Stimulated activated CD4-positive, alpha-beta T cell treated with anti-CD3 and anti-CD28 coated beads, Interleukin-4, amount 100 ng/mL, for 1 hour (primary cell): ENCODE measurements at places on chromosomes 5 and 9.

DNA sequence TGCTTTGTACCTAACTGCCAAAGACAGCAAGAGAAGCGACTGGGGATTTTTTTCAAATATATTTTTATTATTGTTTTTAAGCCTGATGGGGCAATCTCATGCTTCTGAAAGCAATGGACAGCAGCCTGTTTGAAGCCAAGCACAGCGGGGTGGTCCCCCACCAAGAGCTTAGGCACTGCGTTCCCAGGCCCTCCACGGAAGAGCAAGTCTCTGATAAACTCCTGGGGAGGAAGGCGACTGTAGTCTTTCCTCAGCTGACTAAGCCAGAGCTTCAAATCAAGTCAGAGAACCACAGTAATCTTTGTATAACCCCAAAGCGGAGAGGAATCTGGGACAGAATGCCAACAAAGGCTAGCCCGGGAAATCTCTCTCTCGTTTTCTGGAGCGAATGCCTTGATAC is 54.4 kb downstream of the ARSB start:
- DNase-seq = no peak

GRCh38 chr9:37747271-37747753 is 6.3 kb upstream of the TRMT10B start:
- DNase-seq = peak; percentile 53

- no peak for DNase-seq
These were observed 377.1 kb downstream of the ACTL7B start for GRCh38 chr9:108478431-108479332.

- DNase-seq = no peak
These were observed 119.1 kb downstream of the C9orf50 start for GRCh38 chr9:129501771-129502319.

DNA sequence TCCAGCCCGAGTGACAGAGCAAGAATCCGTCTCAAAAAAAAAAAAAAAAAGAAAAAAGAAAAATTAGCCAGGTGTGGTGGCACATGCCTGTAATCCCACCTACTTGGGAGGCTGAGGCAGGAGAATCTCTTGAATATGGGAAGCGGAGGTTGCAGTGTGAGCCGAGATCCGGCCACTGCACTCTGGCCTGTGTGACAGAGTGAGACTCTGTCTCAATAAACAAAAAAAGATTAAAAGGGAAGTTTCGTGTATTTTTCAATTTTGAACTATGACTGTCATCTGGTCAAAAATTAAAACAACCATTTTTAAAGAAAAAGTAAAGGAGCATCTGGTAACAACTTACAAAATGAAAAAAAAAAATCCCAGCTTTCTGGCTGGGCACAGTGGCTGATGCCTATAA is 36.3 kb upstream of the PLIN2 start:
- no peak for DNase-seq

GRCh38 chr9:2235623-2236022 is 220.5 kb downstream of the SMARCA2 start:
- no peak for DNase-seq

- DNase-seq = no peak
These were observed 46.2 kb downstream of the IARS1 start for GRCh38 chr9:92247296-92247695.

DNA sequence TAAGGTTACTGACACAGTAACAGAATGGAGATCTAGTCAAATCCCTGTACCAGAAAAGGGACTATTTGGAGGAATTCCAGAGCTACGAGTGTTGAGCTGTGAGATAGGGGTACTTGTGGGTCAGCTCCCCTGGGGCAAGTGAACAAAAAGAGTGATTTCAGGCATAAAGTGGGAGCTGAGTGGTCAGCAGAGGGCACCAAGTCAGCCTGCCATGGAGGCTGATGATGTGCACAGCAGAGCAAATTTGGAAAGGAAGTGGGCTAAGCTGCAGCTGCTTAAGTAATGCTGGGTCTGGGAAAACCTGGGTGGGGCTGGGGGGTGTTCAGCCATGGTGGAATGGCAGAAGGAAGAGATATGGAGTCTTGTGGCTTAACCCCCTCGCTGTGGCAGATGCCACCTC is 327.9 kb downstream of the NTRK2 start:
- no peak for DNase-seq

DNA sequence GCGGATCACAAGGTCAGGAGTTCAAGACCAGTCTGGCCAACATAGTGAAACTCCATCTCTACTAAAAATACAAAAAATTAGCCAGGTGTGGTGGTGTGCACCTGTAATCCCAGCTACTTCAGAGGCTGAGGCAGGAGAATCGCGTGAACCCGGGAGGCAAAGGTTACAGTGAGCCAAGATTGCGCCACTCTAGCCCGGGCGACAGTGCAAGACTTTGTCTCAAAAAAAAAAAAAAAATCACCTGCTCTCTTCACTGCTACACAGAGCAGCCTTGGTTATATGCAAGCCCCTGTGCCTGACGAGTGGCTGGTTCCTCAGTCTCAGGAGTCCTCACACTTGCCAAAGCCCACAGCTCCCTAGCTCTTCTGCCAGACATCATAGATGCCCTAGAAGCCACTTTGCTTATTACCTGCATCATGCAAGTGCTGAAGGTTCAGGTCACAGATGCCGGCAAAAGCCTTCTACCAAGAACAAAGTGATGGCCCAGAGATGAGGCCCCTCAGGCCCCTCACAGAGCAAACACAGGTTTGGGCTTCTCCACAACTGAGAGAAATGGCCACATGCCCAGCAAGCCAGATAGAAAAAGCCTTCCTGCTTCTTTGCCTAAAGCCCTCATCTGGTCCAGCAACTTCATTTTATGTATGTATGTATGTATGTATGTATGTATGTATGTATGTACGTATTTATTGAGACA is 176.4 kb downstream of the AUH start:
- DNase-seq = no peak

- no peak for DNase-seq
These were observed 42.8 kb downstream of the WDR41 start for GRCh38 chr5:77449277-77449676.

DNA sequence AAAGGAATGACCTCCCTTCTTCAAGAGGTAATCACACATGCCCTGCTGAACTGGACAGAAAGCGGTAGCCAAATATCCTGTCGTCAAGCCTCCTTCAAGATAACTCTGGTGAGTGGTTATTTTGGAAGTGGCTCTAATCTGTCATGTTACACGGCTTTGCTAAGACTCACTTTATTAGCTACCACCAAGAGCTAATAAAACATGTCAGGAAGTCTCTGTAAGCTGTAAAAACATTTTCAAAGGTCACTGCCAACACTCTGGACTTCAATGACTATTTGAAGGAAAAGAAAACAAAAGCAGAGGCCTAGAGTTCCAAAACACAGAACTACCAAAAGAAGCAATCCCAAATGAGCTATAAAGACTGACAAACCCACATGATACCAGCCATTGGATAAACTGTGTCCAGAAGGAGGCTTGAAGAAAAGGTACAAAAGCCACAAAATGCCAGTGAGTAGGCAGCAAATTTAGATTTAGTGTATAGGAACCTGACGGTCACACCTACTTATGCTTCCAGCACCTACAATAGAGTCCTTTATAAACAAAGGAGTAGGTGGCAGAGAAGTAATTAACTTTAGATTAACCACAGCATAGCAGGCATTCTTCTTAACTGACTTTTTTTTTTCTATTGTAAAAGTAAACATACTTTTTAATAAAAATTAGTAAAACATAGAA is 97.3 kb upstream of the EQTN start:
- no peak for DNase-seq

DNA sequence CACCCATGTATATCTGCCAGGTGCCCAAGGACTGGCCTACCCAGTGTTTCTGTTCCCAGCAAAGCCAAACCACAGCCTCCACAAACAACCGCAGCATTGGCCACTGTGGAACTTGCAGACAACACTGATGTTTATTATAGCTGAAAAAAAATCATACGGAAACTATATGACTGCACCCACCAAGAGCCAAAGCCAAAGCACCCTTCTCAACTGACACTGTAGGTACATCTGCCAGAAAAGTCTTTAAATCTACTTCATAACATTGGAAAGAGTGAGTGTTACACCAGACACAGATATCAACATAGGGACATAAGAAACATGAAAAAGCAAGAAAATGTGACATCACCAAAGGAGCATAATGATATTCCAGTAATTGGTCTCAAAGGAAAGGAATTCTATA is 428.0 kb downstream of the PSAT1 start:
- DNase-seq = no peak

DNA sequence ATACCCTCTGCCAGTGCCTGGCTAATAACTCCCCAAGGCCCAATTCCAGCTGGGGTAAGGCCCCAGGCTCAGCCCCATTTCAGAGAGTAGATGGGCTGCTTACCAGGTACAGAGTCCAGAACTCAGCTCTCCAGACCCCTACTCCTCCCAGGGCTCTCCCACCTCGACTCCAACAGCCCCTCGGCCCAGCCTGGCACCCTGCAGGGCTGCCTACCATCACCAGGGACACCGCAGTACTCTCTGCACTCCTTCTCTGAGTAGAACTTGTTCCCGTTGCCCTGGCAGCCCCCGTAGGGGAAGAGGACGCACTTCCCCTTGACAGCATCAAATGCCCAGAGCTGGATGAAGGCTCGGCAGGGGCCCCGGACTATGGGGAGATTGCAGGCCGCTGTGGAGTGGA is 17.4 kb downstream of the AMBP start:
- no peak for DNase-seq

- DNase-seq = no peak
These were observed 116.6 kb upstream of the ADAMTSL1 start for GRCh38 chr9:18357321-18357720.

GRCh38 chr5:26569241-26569928 is 469.0 kb downstream of the CDH9 start:
- DNase-seq = no peak

GRCh38 chr5:153863951-153864350 is 174.8 kb downstream of the FAM114A2 start:
- DNase-seq = no peak

GRCh38 chr5:32504989-32505596 is 60.6 kb upstream of the ZFR start:
- no peak for DNase-seq

DNA sequence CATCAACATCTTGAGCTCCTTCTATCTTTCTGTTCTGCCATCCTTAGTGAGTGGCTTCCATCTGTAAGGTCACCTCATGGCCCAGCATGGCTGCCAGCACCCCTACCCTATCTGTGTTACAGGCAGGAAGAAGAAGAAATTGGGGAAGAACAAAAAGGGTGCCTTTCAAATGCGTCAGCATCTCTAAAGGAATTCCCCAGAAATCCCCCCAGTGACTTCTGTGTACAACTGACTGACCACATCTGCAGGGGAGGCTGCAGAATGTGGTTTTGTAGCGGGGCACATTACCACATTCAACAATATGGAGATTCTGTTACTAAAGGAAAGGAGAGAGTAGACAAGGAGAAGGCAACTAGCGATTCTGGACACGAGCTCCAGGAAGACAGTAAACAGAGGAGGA is 40.1 kb downstream of the ALG2 start:
- no peak for DNase-seq

- no peak for DNase-seq
These were observed 80.1 kb downstream of the COL15A1 start for GRCh38 chr9:99023831-99024230.

- DNase-seq = no peak
These were observed 434.9 kb upstream of the SMARCA2 start for GRCh38 chr9:1580215-1580614.

DNA sequence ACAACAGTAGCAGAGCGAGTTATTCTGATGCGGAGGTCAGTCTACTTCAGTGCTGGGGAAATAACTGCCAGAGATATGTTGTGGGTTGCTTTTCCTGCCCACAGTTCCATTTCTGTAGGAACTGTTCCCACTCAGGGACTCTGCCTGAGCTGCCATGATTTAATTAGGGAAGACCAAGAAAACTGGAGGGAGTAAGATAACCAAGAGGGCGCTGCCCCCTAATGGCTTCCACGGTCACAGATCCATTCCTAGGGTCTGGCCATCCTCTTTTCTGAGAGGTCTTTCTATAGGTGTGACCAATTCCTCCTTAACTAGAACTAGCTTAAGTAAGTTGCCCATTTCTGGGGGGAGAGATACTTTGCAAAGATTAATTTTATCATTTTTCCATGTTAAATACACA is 125.9 kb downstream of the APBA1 start:
- no peak for DNase-seq

- no peak for DNase-seq
These were observed 86.7 kb downstream of the GOLPH3 start for GRCh38 chr5:32087086-32088082.
